Glomerular endothelial cell (primary cell): ENCODE measurements at places on chromosomes 16 and 17. TPM values are rescaled to one million over a fixed set of nuclear protein-coding genes. Genes with fewer than 3 reads are reported as not detected.

Gene IGF2BP1
- 15.6 and 21.9 TPM in 2 replicates for total RNA-seq

Gene TBL3
- 50.7 and 59.4 TPM in 2 replicates for total RNA-seq

Gene ZP2
- not detected in 2 replicates for total RNA-seq

Gene AP1G1
- total RNA-seq: 51.9 and 75.7 TPM in 2 replicates
